ENCODE measurements at places on chromosomes 5 and 9.

- no peak for DNase-seq
These were observed 126.0 kb upstream of the BOD1 start for GRCh38 chr5:173742432-173742816.

GRCh38 chr9:127731938-127732337 is 3.2 kb downstream of the TOR2A start:
- DNase-seq = no peak

DNA sequence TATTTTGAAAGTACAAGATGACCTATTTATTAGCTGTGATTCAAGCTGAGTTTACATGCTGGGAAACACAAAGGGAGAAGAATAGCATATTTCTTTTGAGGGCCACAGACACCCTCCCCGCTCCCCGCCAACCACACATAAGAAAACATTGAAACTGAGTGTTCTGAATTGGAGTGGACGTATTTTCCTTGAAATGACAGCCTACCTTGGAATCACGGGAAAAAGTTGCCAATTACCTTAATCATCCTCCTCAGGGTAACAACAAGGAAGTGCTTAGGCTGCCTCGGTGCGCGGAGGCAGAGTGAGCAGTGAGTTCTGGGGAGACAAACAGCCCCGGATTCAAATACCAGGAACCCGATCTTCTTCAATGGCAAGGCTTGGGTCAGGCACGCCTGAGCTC is 31.4 kb downstream of the CFAP77 start:
- DNase-seq = no peak

- DNase-seq = no peak
These were observed 303.0 kb downstream of the CSNK1G3 start for GRCh38 chr5:123814801-123815470.

DNA sequence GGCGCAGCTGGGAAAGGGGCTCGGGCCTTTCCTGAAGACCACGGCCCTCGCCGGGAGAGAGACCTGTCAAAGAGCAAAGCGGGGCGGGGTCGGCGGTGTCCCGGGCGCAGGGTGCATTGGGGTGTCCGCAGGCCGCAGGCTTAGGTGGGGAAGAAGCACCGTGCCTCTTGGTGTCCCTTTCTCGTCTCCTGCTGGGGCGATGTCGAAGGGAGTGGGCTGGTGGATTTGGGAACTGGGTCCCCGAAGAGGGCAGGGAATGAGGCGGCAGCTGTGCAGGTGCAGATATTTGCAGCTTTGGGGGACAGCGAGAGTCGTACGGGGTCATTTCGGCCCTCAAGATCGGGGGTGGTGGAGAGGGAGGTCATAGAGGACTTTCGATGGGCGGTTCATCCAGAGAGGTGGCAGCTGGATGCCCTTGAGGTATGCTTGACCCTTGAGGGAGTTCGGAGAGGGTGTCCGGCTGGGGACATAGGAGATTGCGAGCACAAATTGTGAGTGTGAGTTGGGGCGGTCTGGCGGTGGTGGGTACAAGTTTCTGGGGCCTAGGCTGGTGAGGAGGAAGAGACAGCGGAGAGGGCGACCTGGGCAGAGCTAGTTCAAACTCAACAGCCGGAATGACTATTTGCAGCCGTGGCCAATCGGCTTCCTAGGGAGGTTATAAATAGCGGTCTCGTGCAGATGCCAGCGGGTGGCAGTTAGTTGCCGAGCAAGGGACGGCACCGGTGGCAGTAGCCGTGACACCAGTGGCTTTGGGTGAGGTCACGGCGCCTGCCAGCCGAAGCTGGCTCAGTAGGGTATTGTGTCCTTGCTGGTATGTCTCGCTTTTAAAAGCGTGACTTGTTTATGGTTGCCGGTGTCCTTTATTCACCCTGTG is 601 bp downstream of the NNT start:
- no peak for DNase-seq

GRCh38 chr9:27212621-27213020 is 84.3 kb downstream of the EQTN start:
- no peak for DNase-seq

DNA sequence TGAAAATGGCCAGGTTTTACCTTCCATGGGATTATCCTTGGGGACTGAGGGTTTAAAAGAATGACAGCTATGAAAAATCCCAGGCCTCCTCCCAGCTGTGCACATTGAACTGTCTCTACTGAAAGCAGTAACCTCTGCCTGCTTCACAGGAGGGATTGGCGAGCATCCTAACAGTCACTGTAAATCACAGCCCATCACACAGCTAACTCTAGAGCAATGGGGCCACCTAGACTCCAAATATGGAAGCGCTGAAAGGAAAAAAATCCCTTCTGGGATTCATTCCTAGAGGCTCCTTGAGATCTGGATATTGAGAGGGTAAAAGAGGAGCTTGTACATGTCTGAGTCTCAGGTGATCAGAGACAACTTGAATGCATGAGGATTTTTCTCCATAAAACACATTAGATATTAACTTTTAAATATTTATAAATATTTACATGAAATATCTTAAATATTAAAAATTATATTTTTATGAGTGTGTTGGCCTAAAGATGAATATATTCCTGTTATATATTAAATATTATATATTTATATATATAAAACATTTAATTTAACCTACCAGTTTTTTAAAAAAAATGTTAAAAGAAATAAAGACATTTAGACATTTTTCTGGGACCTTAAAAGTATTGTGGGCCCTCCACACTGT is 133.8 kb upstream of the SLC24A2 start:
- DNase-seq = peak; percentile 26

All from H54 (cell line).